ENCODE measurements at places on chromosomes 16 and 17. TPM values are rescaled to one million over a fixed set of nuclear protein-coding genes. Genes with fewer than 3 reads are reported as not detected.

Gene CFAP97D1
- not detected for total RNA-seq

Gene MGAT5B
- total RNA-seq: not detected

GRCh38 chr17:48162946-48163506 lies 55.5 kb downstream of the SNX11 start:
- DNase-seq: no peak

Gene IQCK
- 4.9 TPM for total RNA-seq

Gene BLTP2
- total RNA-seq: 152 TPM

DNA sequence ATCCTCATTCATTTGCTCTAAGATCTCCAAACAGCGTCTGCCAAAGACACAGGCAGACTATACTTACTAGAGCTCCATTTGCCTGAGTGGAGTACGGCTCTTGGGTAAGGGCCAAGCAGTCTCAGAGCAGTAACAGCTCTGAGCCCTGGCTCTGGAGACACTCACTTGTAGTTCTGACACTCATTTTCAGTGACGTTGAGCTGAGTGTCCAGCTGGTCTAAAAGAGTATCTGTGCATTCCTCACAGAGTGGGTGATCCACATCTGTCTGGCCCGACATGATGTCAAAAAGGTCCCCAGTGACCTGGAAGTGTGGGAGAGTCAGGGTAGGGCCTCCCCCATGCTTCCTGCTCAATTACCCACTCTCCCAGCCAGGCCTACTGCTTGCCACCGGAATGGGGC lies 5.7 kb downstream of the BECN1 start:
- DNase-seq: no peak

- DNase-seq: peak; percentile 82
Measured at GRCh38 chr16:4330277-4330874, 14.5 kb downstream of the GLIS2 start.

GRCh38 chr17:31738996-31739699 lies 119.9 kb downstream of the COPRS start:
- no peak for DNase-seq

Gene FDXR
- 8.4 TPM for total RNA-seq

DNA sequence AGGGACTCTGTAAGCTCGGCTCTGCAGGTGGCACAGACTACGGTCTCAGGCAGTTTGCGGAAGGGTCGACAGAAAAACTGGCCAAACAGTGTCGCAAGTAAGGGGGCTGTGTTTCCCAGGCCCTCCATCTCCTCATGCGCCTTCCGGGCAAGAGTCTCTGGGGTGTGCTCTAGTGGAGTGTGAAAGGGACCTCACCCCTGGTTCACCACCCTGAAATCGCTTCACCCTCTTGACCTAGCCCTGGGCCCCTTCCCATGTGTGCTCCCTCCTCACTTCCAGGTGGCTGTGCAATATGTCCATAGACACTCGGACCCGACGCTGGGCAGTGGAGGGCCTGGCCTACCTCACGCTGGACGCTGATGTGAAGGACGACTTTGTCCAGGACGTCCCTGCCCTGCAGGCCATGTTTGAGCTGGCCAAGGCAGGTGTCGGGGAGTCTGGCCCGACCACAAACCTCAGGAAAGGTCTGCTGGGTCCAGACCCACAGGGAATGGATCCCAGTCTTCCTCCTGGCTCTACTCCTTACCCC lies 22.3 kb downstream of the UNC45B start:
- no peak for DNase-seq

All from Karpas-422 (cell line).